Fibroblast of lung (primary cell): ENCODE measurements at places on chromosomes 2 and 18. TPM values are rescaled to one million over a fixed set of nuclear protein-coding genes. Genes with fewer than 3 reads are reported as not detected.
A peak's percentile ranks its signal among the peaks of the same experiment; 100 is the strongest.

C2orf81 gene
- 0.77 and 1.5 TPM in 2 replicates for total RNA-seq

IL1RL1 gene
- total RNA-seq = 0.50 and 4.6 TPM in 2 replicates

SYT4 gene
- total RNA-seq = not detected in 2 replicates

FHOD3 gene
- total RNA-seq = 3.1 and 28.2 TPM in 2 replicates

BUB1 gene
- 3.9 and 11.2 TPM in 2 replicates for total RNA-seq

MORN2 gene
- total RNA-seq = 14.4 and 19.3 TPM in 2 replicates

SLC23A3 gene
- total RNA-seq = 1.8 and 2.5 TPM in 2 replicates

FOXI3 gene
- total RNA-seq = not detected in 2 replicates

SERPINB3 gene
- not detected in 2 replicates for total RNA-seq

GAD1 gene
- total RNA-seq = 0.26 and 0.33 TPM in 2 replicates

RBM45 gene
- 23.5 and 25.9 TPM in 2 replicates for total RNA-seq

PLCL1 gene
- total RNA-seq = 0.83 and 1.3 TPM in 2 replicates

SERPINB10 gene
- not detected in 2 replicates for total RNA-seq

CLEC4F gene
- total RNA-seq = not detected in 2 replicates

C2orf66 gene
- 0.17 and 0.26 TPM in 2 replicates for total RNA-seq

GRCh38 chr2:105373895-105374401 is 24.9 kb downstream of the FHL2 start:
- DNase-seq = no peak

- no peak for DNase-seq
These were observed 81.5 kb upstream of the MAP3K20 start for GRCh38 chr2:172993931-172994717.

- no peak for DNase-seq
These were observed 692.6 kb upstream of the TMEFF2 start for GRCh38 chr2:192887337-192887736.

DNA sequence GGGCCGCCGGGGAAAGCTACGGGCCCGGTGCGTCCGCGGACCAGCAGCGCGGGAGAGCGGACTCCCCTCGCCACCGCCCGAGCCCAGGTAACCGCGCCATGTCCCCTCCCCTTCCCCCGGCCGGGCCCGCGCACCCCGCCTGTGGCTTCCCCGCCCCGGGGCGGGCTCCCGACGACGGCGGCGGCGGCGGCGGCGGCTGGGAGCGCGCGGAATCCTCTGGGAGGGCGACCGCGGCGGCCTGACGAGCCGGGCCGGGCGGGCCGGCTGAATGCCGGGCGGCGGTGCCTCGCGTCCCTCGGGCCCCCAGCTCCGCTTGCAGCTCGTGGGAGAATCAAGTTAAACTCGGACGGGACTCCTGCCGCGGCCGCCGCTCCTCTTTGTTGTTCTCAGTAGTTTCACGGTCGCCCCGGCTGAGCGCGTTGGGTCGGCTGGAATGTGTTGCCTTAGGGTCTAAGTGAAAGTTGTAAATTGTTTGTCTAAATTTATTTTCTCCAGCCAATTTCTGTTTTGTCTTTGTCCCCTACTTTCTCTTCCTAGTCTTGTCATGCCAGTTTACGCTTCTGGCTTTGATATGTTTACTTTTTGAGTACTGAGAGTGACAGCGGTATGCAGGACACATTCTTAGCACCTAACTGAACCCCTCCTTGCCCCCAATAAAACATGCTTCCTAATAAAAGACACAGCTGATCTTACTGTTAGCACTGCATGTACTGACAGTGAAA is 685 bp downstream of the SMAD4 start:
- peak; percentile 44 for DNase-seq

GRCh38 chr18:74916773-74917393 is 292.1 kb downstream of the PTGR3 start:
- DNase-seq = no peak

GRCh38 chr2:3432693-3433338 is 53.3 kb downstream of the TRAPPC12 start:
- DNase-seq = no peak

DNA sequence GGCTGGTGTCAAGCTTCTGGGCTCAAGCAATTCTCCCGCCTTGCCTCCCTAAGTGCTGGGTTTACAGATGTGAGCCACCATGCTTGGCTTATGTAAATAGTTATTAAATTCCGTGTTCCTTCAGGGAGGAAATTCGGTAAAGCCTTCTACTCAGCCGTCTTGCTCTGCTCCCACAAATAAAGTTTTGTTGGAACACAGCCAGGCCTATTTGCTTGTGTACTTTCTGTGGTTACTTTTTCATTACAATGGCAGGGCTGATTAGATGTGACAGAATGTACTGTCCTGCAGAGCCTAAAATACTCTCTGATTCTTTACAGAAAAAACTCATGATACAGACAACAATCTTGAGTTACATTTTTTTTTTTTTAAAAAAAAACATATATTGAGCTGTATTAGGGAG is 68.8 kb upstream of the TACR1 start:
- no peak for DNase-seq

- no peak for DNase-seq
These were observed 216.4 kb upstream of the MYT1L start for GRCh38 chr2:2547451-2547850.

DNA sequence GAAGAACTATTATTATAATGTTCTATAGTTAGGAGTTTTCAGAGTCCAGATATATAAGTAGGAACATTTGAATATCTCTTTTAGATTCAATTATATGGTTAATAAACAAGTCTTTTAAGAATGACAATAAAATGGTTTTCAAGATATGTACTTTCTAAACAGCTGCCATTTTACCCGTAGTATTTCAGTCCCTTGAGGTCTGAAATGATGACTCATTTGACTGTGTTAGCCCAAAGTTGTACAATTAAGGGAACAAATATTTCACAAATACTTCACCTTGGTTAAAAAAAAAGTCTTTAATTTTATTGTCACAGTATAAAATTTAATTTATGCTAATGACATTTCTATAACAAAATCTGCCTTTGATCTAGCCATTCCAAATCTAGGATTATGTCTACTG is 91.6 kb upstream of the TANK start:
- peak; percentile 46 for DNase-seq

DNA sequence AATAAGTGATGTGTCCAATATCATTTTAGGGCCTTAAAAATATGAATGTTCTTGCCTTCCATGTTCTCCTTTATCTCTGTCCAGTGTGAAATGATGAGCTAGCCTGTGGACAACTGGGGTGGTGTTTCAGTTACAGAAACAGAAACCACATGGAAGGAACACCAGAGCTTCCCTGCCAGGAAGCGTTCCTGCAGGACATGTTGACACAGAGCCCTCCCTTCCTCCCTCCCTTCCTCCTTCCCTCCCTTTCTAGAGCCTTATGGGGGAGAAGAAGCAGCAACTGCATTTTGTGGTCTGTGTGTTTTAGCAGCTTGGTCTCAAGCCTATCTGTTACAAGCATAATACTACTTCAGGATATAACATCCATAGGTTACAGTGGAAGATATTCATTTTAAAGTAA is 539.7 kb upstream of the NETO1 start:
- DNase-seq = peak; percentile 23

DNA sequence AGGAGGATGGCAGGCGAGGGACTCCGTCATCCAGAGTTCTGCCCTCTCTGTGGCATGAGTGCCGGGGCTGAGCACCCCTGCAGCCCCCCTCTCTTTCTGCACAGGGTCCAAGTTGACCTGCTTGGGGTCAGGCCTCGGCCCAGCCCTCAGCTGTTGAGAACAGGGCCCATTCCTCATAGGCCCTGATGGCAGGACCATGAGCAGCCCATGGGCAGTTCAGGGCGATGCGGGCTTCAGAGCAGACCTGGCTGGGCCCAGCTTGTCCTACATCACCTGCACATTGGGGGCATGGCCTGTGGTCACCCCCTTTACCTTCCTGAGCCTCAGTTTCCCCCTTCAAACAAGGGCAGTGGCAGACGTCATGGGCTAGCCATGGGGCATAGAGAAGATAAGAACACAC is 238.1 kb downstream of the SEPTIN10 start:
- DNase-seq = no peak

DNA sequence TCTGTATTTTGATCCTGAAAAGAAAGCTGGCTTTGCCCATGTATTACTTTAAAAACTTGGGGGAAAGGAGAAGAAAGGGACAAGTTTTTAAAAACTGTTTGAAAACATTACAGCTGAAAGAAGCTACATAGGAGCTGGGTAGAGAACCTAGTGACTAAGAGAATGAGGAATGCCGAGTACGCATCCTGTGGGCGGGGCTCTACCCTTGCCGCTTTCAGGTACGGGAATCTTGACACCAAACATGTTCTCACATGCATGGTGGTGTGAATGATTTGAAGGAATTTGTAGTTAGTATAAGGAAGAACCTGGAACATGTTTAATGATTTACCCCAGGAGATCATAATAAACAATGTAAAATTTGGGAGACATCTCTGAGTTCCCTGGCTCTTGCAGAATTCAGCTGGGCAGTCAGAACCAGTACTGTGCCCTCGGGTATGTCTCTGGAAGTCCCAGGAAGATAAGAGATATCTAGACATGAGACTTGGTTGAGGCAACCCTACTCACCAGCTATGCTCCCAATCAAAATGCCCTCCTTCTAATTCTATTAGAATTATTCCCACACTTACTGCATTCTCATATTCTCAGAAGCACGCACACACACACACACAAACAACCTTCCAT is 16.5 kb upstream of the TGFA start:
- DNase-seq = no peak

- no peak for DNase-seq
These were observed 24.8 kb downstream of the SKOR2 start for GRCh38 chr18:47226660-47227059.

GRCh38 chr18:52572036-52573000 is 232.3 kb downstream of the DCC start:
- DNase-seq = no peak

DNA sequence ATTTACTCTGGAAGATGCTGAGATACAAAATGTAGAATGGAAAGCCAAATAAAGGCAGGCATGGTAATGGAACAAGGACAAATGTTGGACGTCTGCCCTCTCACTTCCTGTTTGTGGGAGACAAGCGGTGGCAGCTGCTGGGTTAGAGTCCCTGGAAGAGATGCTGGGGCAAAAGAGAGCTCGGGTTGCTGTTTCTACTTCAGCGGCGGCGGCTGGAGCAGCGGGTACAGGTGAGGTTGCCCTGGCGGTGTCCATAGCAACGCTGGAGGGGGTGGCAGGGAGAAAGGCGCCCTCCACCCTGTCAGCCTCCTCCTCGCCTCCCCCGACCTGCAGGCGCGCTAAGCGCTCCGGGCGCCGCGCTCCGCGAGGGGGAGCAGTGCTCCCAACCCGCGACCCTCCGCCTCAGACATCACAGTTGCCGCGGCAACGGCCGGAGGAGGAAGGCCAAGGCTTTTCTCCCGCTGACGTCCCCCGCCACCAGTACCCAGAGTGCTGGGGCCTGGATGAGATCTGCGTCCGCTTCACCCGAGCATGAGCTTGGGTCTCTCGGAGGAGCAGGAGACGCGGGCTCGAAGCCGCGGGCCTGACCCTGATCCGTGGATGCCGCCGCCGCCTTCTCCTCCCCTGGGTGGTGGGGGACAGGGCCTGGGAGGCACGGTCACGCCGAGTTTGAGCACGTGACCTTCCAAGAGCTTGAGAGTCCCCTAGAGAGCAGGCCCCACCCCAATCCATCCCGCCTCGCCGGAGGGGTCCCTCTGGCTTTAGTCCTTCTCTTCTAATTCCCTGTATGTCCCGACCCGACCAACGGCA is 65.6 kb downstream of the NOL4 start:
- peak; percentile 36 for DNase-seq

GRCh38 chr2:232264081-232264480 is 114.5 kb upstream of the ALPP start:
- no peak for DNase-seq

- peak; percentile 13 for DNase-seq
These were observed 59.4 kb upstream of the MSTN start for GRCh38 chr2:190121971-190122370.

GRCh38 chr2:26648516-26648915 is 7.3 kb upstream of the CIB4 start:
- no peak for DNase-seq

DNA sequence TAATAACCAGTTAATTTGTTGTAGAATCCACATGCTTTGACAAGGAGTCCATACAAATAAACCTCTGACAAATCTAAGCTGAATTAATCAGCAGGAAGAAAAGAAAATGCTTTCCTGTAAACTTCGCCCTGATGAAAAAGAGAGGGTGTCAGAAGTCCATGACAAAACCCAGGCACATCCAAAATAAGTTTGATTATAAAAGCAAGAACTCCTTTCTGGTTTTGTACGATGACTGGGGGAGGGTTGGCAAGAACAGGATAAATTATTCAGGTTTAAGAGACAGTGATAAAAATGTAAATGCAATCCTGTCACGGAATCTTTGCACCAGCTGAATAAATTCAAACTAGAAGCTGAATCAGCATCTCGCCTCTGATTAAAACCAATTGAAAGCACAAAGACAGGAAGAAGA is 469.2 kb upstream of the TNP1 start:
- DNase-seq = peak; percentile 88

GRCh38 chr2:231213931-231214642 is 15.7 kb downstream of the ARMC9 start:
- DNase-seq = no peak

- DNase-seq = peak; percentile 76
These were observed 130.7 kb downstream of the SOCS6 start for GRCh38 chr18:70419526-70419925.

DNA sequence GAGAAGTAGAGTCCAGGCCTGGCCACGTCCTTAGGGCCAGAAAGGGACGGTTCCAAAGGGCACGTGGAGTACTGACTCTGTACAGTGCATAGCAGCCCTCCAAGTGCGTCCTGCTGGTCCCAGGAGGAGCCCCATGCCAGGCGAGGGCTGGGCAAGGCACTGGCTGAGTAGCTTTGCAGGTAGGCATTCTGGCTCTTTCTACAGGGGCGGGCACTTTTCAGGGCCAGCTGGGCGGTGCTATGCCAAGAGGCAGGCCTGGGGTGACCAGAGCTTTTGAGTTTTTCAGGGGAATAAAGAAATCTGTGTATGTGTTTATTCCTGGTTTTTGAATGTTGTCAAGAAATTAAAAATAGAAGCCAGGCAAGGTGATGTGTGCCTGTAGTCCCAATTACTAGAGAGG is 15.4 kb upstream of the GLI2 start:
- DNase-seq = no peak

- DNase-seq = peak; percentile 49
These were observed 86.3 kb upstream of the EFEMP1 start for GRCh38 chr2:56009758-56010458.

DNA sequence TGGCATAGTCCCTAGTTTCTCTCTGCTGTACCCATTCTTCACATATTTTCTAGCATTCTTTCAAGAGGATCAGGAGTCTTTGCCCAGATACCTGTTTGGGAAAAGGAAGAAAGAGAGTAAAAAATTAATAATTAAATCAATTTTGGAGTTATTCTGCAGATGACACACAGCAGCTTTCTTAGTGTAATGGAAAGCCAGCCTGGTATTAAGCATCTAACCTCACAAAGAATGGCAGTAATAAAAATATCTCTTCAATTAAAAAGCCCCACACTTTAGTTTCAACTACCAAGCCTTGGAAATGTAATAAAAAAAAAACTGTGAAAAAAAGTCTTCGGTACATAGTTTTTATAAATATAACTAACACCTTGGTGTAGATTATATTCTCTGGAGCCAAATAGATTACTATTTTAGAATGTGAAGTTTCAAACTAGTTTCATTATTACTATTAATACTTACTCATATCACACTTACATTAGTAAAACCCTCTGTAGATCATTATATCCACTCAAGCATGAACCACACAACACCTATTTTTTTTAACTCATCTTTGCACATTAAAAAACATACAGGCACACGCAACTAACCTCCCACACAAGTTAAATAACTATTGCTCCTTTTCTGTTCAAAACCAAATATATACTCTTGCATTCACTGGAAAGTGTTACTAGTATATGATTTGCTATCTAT is 90.9 kb downstream of the GPD2 start:
- DNase-seq = no peak
